ENCODE measurements at places on chromosomes 7 and 10.

GRCh38 chr10:60513281-60513680 is 123.6 kb upstream of the ANK3 start:
- DNase-seq, result no peak

DNA sequence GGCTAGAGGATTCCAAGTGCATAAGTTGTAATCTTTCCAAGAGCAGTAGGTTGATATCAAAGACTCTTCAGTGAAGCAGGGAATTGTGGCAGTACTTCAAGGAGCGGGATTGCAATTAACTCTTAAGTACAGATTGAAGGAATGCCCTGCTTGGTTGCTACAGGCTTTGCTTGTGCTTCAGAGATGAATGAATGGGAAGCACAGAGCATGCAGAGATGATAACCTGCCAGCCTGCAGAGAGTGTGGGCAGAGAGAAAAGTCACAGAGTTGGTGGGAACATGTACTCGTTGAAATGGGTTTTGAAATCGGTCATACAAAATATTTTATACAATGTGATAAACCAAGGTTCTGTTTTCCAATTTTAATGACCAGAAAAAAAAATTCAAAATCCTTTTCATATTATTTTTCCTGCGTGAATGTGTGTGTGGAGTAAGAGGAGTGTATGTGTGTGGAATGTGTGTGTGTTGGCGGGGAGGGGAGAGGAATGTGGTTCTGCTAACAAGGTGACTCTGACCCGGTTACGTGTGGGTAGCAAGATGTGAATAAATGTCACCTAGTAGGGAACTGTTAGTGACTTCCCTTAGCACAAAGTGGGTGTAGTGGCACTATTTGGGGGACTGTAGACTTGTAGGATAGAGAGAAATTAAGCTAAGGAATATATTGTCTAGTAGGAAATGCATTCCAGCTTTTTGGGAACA is 697.8 kb downstream of the GATA3 start:
- no peak for DNase-seq

GRCh38 chr7:155220903-155221302 is 76.8 kb upstream of the INSIG1 start:
- no peak for DNase-seq

- DNase-seq, result no peak
Measured at GRCh38 chr7:105721571-105722104, 140.3 kb upstream of the EFCAB10 start.

DNA sequence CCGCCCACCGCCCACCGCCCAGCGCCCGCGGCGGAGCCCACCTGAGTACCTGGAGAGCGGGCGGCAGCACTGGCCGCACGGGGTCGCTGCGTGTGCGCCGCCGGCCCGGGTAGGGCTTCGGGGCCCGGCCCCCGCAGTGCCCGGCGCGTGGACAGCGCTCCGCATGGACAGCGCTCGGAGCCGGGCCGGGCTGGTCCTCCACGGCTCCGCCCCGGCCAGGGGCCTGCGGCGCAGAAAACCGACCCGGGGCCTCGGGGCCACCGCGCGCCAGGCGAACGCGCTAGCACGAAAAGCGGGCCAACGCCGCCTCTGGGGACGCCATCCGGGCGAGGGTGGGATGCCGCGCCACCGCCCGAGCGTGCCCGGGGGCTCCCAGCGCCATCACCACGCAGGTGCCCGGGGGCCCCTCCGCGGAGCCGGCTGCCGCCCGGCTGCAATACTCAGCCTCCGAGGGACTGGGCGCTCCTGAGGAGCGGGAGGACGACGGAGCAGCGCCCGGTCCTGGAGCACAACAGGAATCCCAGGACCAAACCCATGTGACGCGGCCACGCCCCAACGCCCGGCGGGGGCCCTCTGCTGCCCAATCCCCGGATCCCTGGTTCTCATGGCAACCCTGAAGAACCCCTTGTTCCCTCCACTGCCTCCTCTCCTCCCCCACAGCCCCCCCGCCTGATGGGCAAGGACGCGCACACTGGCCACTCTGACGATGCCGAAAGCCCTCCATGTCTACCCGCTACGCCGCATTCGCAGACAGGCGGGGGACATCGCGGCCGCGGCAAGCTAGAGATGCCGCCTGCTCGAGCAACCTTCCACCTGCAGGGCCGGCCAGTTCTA is at the start of gene GRB10:
GRB10 (minus strand) TSS at position 522 of the 834 bp plus-strand sequence. CDS start 50,574 bp downstream, outside the sequence.
- no peak for DNase-seq

DNA sequence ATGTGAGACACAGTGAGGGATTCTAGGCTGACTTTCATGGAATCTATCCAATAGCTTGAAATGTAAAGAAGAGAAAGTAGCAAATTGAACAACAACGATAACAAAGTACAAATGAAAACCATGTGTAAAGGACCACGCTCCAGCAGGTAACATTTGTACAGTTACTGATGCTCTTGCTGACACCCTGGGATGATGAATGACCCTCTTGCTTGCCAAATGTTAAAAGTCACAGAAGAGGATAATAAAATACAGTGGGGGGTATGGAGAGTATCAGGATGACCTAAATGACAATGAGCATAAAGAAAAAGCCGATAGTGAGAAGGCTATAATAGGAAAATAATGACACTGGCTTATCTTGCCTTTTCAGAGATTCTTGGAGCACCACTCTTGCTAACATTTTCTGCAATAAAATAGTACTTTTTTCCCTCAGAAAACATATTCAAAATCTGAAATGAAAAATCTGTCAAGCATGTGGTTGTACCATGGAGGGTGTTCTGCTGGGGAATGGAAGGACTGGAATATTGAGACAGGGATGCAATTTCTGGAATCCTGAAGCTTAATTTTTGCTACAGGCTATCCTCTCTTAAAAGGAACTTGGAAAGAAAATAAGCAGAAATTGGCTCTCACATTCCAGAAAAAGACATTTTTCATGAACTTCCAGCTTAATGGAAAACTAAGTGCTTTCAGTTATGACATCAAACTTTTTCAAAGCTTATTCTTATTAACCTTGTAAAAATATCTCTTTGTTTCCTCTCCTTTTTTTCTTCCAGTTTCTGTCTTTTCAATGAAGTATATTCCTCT is 303.2 kb upstream of the GHITM start:
- no peak for DNase-seq

GRCh38 chr7:45687721-45688120 is 113.6 kb downstream of the ADCY1 start:
- DNase-seq, result no peak

DNA sequence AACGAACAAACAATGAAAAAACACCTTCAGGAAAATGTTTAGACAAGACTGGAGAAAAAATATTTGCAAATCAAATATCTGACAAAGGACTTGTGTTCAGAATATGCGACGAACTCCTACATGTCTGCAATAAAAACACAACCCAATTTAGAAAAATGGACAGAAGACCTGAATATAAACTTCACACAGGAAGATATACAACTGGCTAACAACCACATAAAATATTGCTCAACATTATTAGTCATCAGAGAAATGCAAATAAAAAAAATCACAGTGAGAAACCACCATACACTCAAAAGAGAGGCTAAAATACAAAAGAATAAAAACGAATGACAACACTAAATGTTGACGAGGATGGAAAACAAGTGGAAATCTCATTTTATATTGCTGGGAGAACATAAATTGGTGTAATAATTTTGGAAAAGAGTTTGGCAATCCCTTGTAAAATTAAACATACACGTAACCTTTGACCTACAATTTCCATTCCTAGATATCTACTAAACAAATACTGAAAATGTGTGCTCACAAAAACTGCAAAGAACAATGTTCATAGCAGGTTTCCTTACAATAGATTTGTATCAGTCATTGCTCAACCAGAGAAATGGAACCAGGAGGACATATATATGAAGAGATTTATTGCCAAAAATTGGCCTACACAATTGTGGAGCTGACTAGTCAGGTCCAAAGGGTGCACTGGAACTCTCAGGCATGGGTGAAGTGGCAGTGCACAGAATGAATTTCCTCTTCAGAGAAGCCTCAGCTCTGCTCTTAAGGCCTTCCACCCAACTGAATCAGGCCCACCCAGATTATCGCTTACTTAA is 82.9 kb upstream of the OGDHL start:
- DNase-seq, result no peak

DNA sequence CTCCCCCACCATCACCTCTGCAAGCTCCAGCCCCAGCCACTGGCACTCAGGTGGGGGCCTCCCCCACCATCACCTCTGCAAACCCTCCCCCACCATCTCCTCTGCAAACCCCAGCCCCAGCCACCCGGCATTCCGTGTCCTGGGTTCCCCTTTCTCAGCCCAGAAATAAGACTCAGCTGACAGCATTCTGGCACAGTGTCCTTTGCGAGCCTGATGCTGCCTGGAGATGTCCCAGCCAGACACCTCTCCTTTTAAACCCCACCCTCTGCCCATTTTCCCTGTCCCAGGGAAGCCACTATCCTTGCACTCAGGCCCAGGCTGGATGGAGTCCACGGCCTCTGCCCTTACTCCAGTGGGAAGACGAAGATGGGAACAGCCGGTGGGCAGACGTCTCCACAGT is 49.8 kb downstream of the ELFN1 start:
- no peak for DNase-seq

DNA sequence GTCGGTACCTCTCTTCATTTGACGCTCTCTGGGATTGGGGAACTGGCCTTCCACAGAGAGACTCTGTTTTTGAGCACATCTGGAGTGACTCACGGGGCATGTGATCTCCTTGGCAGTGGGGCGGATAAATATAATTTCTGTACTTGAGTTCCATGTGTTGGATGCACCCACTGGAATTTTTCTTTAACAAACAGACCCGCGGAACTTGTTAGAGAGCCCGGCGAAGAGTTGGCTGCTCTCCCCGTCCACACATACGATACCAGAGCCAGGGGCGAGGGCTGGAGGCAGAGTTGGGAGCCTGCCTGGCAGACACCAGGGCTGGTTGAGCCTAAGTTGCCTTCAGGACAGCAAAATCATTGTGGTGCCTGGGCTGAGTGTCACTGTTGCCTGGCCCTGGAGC is at the start of gene FAM180A:
FAM180A (minus strand) TSS at position 44 of the 400 bp plus-strand sequence. CDS start 233 bp downstream, outside the sequence.
- DNase-seq, result no peak

DNA sequence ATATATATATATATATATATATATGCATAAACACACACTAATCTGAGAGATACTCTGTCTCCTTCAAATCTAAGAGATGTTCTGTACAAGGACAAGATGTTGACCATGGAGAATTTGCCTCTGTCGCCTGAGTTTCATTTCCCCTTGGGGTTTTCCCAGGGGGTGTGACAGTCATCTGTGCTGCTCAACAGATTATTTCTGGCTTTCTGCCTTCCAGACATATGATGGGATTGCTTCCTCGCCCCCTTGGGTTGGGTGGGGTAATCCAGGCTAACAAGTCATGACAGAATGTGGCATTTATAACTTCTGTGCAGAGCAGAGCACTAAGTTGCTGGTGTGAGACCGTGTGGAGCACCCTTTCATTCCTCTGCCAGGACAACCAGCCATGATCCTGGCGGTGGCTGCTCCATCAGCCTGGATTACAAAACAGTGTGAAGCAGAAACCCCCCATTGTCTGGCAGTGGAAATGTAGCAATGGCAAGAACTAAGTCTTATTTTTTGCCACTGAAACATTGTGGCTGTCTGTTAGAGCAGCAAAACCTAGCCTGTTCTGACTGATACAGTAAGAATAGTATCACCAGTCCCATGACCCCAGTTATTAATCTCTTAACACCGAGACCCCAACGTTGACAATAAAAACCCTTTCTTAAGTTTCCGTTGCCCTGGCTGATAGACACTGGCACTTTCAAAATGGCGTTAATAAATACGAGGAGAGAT is 13.7 kb upstream of the USP6NL start:
- no peak for DNase-seq

DNA sequence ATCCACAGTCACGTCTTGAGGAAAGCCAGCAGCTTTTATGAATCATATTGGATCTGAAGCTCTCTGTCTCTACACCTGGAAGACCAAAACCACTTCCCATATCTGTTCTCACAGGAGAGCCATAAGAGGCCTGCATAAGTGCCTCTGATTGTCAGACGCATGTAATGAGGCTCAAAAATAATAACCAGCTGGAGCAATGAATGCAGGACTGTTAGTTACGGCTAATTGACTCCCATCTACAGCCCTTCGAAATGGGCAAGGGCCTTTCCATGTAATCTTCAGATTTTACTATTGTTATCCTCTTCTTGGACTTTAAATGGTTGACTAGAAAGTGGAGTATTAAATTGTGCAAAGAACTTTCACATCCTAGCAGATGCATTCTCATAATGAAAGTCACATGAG is 4.4 kb upstream of the SEMA3C start:
- DNase-seq, result no peak

DNA sequence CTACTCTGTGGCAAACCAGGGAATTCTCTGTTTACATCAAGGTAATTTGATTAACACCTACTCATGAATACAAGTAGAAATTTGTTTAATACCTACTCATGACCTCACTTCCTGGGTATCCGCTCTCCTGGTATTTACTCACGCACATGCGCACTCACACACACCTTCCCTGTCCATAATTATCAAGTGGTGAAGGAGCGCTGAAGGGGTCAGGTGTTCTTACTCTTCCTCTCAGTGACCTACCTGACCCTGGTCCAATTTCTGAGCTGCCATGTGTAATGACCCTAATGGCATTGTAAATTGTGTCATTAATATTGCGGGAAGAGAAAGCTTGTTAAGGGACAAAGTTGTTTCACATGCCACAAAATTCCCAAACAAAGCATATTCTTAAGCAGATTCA is 41.3 kb upstream of the TRIL start:
- no peak for DNase-seq

DNA sequence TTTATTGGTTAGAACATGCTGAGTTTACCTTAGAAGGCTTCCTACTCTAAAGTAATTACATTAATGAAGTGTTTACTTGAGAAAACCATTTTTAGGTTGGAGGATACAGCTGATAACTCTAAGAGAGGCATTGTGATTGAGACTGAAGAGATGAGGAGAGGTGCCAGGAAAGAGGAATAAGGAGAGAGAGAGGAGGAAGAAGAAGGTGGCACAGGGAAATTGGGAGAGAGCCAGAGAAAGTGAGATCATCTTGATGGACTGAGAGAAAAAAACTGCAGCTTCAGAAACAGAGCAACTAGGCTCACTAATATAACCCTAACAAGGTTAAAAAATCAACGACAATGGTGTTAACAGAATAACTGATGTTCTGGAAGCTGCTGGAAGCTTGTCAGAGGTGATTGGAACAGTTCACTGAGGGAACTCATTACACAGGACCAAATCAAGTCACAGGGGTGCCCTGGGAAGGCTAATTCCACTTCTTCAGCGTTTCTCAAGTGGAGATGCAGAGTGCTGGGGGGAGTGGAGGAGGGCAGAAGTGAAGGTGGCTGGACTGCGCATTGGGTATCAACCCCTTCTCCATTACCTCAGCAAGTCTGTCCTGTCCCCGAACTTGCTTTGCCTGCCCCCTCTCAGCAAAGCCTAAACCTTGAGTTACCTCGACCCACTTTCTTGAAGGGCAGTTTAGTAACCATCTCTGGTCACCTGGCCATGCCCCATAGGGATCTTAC is 6.9 kb upstream of the SORBS1 start:
- DNase-seq, result no peak

GRCh38 chr7:26619348-26619984 is 244.9 kb downstream of the SKAP2 start:
- DNase-seq, result no peak

GRCh38 chr10:132328106-132328505 is 3.9 kb upstream of the LRRC27 start:
- DNase-seq, result no peak
